ENCODE measurements at places on chromosomes 7 and 10.

- no peak for DNase-seq
Measured at GRCh38 chr7:113010377-113010776, 76.2 kb downstream of the GPR85 start.

DNA sequence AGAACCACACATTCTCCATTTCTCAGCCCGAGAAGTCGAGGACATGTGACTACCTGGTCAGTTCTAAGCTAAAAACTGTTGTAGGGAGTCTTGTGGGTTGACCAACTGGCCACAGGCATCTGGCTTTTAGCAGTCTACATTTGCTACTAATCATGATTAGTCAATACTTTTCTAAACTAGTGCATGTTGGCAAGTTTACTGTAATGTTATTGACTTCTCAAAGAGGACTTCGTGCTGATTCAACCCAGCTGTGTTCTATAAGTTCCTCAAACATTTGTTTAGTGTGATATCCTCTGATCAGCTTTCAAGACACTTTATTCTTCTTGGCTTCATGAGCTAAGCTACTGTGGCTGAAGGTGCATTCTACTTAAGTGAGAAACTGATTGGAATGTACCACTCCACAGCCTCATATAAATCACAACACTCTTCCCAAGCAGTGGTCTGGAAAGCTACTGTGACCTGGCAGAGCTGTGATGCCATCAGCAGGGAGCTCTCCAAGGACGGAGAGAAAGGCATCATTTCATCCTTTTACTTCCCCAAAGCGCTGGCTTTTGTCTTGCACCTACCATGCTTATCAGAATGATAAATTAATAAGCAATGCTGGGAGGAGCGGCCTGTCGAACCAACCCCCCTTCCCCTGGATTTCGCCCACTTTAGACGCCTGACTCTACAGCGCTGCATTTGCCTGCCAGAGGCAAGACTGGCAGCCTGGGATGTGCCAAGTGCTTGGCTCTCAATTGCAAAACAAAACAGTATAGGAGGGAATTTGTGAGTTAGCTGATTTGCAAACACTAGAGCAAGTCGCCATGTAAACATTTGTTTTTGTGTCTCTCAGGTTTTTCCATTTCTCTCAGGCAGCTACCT, 206.7 kb upstream of the PLXNA4 start:
- DNase-seq, result no peak

DNA sequence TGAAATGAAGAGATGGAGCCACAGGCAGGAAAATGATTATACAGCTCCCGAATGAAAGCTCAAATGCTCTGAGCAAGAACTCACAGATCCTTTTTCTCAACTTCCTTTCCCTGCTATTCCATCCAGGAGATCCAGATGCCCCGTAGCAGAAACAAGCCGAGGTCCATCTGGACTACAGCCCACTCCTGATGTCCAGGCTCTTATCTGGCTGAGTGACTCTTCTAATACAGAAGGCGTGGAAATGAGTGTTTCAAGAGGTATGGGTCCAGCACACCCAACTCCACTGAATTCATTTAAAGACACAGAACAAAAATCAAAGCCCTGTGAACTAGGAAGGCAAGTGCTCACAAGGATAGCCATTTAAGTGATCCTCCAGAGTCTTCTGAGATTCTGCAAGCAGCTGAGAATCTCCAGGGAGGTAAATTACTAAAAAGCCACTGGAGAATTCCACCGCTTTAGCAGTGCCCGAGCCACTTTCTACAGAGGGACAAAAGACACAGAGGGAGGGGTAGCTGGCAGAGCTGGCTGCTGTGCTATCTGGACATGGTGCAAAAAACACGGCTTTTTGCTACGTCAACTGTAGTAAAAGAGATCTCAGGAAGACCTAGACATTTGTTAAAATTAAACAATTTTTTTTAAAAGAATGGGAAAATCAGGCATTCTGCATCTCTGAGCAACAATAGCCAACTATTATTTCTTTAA, 24.5 kb downstream of the FAM171A1 start:
- DNase-seq, result no peak

DNA sequence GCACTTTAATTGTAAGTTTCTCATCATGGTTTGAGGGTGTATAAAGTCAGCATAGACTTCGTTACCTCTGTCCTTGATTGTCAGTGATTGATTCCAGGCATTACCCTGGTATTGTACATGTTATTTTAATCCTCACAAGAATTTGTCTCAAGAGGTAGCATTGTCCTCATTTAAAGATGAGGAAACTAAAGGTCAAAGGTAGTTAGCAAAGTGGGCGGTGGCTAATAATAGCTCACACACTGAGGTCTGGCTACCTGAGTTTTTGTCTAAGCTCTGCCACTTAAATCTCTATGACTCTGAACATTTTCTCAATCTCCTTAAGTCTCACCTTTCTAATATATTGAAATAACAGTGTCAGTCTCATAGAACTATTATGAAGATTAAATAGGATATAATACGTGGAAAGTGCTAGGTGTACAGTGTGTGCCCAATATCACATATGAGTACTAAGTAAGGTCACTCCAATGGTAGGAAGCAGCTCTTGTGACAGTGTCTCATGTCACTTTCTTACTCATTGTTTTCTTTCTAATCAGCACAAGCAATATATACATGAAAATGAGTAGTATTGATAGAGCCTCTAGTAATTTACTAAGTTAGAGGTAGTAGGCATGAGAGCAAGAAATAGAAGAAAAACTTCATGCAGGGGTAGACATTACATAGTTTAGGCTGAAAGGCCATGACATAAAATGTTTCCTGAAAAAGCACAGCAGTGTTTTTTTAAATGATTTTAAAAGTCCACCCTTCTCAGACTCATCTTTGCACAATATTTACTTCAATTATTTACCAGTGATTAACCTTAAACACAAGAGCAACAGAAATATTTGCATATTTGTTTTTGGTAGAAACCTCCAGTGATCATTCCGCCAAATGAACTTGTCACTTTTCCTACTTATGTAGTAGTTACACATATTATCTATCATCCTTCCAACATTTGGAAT, 21.0 kb downstream of the AHR start:
- no peak for DNase-seq

DNA sequence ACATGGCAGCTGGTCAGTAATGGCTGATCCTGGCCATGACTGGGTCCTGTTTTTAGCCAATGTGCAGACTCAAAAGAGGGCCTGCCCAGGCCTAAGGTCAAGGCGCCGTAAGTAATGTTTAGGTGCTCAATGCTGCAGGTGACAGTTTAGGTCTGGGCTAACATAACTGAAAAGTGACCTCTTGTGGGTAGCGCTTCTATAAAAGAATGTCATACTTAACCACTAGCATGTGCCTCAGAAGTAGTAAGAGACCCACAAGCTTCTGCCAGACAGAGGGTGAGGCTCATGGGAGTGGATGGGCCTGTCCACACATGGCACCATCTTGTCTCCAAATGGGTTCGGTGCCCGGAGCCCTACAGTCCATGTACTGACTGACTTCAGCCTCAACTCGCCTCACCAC, 90.5 kb upstream of the GSDME start:
- no peak for DNase-seq

All from stimulated activated CD4-positive, alpha-beta T cell treated with anti-CD3 and anti-CD28 coated beads, TNF-alpha, amount 100 ng/mL, for 4 hours (primary cell).